ENCODE measurements at places on chromosomes 1 and 21.

GRCh38 chr1:107993920-107994319 lies 28.9 kb upstream of the VAV3 start:
- DNase-seq = no peak

GRCh38 chr1:19525607-19526545 lies 40.5 kb upstream of the CAPZB start:
- DNase-seq = no peak

GRCh38 chr1:98963064-98963758 lies 41.5 kb downstream of the PLPPR5 start:
- no peak for DNase-seq

GRCh38 chr1:30415171-30415940 lies 308.0 kb downstream of the MATN1 start:
- DNase-seq = no peak

DNA sequence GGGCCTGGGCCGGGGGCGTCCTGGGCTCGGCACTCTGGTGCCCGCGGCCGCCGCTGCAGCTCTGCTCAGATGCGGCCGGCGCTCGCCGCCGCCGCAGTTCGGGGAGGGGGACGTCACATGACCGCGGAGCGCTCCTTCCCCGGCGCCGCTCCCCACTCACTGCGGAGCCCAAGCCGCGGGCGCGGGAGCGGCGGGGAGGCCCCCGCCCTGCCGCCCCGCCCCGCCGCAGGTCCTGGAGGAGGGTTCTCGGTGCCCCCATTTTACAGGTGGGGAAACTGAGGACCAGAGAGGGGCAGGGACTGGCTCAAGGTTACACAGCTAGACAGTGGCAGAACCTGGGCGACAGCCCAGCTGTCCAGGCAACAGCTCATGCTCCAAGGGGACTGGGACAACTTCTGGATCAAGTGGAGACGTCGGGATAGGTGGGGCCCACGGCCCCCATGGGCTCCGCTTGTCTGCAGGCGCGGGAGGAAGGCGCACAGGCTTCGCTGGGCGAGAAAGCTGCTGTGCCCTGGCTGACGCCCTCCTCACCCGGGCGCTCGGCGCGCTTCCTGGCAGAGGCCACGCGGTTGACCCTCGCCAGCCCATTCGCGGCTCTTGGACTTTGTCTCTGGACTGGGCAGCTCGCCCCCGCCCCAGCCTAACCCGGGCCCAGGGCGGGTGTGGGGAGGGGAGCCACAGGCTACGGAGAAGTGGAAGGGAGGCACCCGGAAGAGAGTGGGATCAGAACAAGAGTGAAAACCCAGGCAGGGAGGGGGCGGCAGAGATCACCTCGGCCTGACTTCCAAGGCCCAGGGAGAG lies at the start of gene RAP1GAP:
RAP1GAP (minus strand) TSS at position 100 of the 801 bp plus-strand sequence. CDS start 49,325 bp downstream, outside the sequence.
- DNase-seq = no peak

DNA sequence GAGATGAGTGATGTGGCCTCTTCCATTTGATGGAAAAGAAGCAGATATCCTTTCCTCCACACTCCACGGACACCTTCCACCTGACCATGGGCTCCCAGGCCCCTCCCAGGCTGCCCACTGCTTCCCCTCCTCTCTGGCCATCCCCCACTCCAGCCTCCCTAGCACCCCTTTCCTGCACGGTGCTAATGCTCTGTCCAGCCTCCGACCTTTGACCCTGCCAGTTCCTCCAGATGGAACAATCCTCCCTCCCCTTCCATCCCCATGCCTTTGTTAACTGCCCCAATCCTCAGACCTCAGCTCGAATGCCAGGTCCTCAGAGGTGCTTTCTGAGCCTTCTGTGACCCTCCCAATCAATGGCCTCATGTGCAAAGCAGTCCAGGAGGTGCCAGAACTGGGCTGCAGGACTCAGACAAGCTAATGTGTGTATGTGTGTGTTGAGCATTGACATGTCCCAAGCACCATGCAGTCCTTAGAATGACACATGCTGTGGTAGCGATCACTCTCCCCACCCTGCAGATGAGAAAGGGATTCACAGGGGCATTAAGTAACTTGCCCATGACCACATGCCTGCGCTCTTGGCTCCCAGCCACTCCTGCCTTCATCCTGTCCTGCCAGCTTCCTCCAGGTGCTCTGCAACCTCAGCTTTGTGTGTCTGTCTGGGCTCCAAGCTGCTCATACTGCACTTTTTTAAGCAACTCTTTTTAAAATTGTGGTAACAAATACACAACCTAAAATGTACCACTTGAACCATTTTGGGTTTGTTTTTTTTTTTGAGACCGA lies 63.5 kb upstream of the EDN2 start:
- DNase-seq = no peak

DNA sequence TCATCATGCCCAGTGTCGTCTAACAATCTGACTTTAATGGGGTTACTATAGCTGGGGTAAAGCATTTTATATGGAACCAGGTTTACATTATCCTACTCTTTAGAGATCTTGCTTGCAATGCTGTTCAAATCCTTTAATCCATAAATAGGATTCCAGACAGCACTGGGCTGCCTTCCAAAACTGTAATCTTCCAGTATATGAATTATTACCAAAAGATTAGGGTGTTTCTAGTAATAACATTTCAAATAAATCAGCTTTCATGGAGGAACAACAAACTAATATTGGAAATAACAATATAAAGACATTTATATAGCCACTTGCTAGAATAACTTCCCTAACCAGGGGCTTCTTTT lies 88.6 kb upstream of the PLXNA2 start:
- DNase-seq = no peak

DNA sequence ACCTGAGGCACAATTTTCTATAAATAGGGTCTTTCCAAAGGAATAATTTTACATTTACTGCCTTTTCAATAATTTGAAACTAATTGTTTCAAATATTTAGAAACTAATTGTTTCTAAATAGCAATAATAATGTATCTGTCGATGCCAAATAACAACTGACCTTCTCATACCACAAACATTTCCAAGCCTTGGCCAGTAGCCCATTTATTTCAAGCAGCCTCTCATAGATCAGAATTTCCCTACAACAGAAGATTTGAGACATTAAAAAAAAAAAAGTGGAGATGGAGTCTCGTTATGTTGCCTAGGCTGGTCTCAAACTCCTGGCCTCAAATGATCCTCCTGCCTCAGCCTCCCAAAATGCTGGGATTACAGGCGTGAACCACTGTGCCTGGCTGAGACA lies 2.1 kb upstream of the GFI1 start:
- DNase-seq = no peak

DNA sequence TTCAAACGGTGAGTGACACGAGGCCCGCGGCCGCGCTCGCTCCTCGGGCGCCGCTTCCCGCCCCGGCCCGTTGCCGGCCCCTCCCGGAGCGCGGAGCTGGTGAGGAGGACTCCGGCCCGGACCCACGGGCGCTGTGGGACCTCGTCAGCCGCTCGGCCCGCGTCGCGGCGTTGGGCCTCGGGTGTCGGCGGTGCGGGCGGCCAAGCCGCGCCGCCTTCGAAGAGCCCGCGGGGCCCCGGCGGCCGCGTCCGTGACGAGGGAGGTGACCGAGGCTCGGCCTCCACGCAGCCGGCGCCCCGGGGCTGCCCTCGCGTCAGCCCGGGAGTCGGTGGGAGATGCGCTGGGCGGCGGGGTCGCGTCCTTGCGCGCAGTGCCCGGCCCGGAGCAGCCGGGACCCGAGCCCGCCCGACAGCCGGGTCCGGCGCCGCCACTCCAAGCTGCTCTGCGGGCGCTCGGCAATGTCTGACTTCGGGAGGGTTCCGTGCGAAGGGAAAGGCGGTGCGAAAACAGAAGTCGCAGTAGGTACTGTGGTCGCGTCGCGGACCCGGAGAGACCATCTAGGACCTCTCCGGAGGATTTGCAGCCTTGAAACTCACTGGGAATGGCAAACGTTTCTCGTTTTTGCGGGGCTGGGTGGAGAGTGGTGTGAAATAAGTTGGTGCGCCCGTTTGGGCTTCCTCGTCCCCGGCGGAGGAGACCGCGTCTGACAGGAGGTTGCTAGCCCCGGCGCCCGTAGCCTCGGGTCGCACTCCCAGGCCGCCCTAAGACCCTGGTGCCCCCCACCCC lies 829 bp downstream of the SPEN start:
- peak; percentile 29 for DNase-seq

DNA sequence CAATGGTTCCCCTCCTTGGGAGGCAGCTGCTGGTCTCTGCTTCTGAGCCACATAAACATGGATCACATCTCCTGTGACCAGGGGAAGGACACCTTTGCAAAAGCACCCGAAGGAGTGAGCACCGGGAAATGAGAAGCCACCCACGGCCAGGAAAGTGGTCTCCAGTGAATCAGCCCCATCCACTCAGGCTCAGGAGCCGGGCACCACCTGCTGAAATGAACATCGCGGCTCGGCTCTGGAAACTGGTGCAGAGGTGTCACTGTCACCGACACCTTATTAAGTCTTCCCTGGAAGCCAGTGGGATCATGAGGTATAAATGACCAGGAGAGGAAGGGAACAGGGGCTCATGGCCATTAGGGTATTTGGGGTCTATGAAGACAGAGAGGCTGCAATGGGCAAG lies 207.2 kb upstream of the C1orf174 start:
- no peak for DNase-seq

DNA sequence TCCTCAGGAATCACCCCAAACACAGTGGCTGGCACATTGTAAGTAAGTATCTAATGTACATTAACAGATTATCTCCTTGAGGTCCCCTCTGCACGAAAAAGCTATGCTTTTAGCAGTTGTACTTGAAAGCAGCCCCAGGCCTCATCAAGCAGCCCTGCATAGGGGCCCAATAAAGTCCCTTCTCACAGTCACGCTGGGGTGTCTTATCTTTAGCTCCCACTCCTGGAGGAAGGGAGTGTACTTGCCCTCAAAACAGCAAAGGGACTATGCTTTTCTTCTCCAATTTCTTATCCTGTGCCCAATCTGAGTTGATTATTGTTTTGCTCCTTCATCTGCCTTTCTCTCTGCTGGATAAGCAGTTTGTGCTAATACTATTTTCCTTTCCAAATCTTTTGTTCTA lies 168.8 kb upstream of the PLXNA2 start:
- no peak for DNase-seq

DNA sequence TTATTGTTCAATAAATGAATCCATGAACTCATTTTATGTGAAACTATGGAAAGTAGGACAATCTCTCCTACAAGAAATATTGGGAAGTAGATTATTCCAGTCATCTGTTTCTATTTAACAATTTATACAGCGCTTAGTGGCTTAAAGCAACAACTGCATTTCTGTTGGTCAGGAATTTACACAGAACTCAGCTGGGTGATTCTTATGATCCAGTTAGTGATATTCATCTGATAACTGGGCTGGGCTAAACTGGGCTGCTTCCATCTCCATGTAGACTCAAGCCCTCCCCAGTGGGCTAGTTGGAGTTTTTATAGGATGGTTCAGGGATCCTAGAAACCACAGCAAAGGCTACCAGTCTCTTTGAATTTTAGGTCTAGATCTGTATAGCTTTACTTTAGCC lies 497.9 kb upstream of the NEGR1 start:
- DNase-seq = no peak

GRCh38 chr1:182917378-182917777 lies 35.6 kb downstream of the SHCBP1L start:
- DNase-seq = no peak

GRCh38 chr1:49842596-49842995 lies 181.2 kb downstream of the AGBL4 start:
- DNase-seq = no peak

- DNase-seq = no peak
These were observed 284.3 kb upstream of the NR5A2 start for GRCh38 chr1:199743227-199743626.

Data from activated CD4-positive, alpha-beta T cell treated with anti-CD3 and anti-CD28 coated beads, Interleukin-2, amount 50 U/mL, for 24 hours (primary cell).